ENCODE measurements at places on chromosomes 2 and 18.

DNA sequence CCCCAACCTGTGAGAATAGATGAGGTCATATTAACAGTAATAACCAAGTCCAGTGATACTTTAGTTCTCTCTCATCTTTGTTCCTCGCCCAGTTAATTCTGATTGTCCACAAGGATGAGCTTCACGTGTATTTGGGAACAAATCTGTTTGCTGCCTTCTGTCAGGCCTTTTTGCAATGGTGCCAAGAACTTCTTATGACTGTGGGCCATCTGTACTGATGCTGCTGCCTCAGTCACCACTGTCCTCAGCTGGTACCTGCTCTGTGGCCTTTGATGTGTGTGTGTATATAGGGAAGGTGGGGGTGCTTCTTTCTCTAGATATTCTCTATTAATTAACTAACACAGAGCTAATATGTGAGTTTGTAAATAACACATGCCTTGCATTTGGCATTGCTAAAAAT lies 392.9 kb downstream of the TGIF1 start:
- DNase-seq: no peak

GRCh38 chr18:80191907-80192652 lies 55.2 kb downstream of the PARD6G start:
- no peak for DNase-seq

DNA sequence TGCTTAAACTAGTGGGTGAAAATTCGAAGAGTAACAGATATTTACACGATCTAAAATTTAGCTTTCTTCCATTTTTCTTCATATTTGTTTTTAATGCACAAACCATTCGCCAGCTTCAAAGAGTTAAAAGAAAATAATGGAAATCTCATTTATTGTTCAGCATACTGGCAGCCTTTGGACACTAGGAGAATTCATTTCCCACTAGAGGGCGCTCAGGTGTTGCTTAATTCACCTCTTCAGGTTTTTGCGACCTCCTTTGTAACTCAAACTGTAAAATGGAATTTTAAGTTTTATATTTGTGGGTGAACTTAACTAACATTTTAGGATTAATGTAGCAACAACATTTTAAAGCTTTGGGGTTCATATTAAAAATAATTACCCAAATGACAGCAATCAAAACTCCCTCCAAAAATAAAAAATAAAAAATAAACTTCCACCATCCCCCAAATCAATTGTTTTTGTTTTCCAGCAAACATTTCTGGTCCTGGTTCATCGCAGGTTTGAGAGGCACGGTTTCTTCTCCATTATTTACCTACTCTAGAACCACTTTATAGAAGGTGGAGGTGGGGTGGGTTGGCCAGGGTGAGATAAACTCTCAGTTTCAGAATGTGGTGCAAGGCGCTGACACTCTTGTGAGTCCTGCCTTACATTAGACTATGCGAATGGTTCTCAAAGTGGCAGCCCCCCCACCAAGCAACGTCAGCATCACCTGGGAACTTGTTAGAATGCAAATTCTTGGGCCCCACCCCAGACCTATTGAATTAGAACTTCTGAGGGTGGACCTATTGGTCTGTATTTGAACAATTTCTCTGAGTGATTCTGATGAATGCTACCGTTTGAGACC lies 24.7 kb upstream of the PNPT1 start:
- peak; percentile 19 for DNase-seq

DNA sequence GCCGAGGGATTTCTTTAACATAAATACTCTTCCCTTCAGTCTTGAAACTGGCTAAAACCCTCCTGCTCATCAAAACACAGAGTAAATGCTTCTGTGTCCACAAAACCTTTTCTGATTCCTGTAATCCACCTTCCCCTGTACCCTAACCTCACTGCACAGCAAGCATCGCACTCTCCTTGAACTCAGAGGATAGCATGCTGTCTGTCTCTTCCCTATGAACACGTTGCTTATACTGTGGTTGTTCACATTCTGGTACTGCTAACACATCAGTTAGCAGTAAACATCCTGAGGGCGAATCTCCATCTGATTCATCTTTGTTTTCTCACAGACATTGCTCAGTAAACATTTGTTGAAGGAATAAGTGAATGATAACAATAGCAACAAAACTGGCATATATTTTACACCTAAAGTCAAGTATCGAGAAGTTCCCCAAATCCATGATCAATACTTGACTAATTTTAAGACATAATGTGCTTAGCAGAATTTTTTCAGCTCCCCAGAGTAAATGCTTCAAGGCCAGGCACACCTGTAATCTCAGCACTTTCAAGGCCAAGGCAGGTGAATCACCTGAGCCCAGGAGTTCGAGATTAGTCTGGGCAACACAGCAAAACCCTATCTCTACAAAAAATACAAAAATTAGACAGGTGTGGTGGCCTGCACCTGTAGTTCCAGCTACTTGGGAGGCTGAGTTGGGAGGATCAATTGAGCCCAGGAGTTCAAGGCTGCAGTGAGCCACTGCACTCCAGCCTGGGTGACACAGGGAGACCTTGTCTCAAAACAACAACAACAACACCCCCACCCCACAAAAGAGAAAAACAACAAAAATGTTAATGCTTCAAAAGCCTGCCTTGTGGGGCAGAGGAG lies 45.6 kb upstream of the LPIN2 start:
- peak; percentile 27 for DNase-seq

DNA sequence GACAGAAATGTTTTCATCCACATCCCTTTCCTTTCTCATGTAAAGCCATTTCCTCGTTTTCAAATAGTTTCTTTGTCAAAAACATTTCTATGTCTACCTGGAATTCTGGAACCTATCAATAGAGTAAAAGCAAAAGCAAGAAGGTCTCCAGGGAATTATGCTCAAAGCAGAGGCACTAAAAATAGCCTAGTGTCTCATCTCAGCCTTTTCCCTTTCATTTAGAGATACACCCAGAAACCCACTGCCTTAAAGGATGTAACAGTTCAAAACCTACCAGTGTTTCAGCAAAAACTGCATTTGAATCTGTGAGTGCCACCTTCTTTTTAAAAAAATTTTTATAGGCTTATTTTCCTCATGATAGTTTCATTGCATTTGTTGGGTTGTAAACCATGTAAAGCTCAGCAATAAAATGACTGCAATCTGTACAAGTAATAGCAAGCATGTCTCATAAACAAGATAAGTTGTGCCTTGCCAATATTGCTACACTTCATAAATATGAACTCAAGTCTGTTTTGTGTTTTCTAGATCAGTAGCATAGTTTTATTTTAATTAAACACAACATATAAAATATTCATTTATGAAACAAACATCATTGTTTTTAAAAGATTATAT lies 927.3 kb upstream of the ACVR2A start:
- DNase-seq: no peak

DNA sequence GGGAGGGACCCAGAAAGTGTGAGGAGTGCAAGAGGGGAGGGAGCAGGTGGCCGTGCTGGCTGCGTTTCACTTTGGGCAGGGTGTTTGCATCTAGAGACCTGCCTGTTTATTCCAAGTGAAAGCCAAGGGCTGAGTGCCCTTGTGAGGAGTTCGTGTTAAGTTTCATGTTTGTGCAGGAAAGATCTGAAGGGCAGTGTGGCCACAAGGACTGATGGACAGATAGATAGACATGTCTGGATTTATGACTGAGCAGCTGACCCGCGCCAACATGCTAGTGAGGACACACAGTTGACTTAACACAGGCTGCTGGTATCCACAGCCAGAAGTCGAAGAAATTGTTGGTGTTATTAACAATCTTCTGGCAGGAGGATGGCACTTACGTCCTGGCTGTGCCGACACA lies 387.6 kb upstream of the TNP1 start:
- no peak for DNase-seq

- DNase-seq: no peak
These were observed 158.2 kb upstream of the SALL3 start for GRCh38 chr18:78821396-78821795.

DNA sequence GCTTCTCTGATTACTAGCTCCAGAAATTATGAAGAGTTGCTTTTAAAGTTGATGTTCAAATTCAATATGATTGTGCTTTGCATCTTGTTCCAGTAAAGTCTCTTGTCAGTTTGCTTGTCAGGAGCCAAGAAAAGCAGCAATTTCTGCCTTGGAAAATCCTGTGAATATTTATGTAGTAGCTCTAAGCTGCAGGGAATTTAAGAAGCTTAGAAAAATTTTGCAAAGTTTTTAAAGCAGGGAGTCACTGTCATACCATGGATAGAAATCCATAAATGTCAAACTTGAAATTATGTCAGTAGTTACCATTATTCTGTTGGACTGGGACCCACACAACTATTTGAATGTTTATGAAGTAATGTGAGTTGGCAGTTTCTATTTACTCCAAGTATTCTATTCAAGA lies 169.3 kb downstream of the TMEM200C start:
- no peak for DNase-seq

DNA sequence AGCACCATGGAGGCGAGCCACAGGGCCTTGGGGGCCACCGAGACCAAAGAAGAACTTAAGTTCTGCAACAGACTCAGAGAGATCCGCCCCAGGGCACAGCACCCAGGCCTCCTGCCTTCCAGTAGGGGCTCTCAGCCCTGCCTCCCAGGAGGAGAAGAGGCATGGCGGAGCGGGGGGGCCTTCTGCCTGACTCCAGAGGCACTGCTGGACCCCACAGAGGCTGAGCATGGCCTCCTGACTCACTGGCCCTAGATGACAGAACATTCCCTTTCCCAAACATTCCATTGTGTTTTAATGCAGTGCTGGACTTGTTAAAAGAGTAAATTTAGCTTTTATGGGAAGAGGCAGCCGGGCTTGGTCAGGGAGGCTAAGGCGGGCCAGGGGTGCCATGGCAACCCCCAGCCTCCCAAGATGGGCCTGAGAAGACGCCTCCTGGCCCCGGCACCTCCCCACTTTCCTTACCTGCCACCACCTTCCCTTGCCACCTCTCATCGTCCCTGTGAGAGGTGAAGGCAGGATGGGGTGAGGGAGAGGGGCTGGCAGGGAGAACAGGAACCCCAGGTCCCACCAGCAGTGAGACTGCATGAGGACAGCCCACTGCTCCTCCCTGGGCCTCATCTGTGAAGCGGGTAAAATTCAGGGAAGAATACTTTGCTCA lies 65.4 kb downstream of the SMAD7 start:
- no peak for DNase-seq

DNA sequence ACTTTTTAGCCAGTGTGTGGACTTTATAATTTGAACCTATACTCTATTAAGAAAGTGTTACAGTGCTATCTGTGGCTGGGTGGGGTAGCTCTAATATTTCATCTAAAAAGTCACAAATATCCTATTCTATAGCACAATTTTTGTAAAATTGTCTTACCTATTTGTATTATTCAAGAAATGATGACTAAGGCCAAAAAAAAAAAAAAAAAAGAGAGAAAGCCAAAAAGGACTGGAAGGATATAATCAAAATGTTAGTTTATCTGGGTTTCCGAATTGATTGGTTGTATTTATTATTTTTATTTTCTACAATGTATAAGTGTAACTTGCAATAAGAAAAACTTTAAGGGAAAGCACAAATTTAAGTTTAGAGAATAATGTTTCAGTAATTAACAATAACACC lies 5.5 kb downstream of the ARL6IP6 start:
- DNase-seq: no peak

GRCh38 chr2:3650140-3650920 lies 7.7 kb upstream of the ALLC start:
- DNase-seq: no peak

DNA sequence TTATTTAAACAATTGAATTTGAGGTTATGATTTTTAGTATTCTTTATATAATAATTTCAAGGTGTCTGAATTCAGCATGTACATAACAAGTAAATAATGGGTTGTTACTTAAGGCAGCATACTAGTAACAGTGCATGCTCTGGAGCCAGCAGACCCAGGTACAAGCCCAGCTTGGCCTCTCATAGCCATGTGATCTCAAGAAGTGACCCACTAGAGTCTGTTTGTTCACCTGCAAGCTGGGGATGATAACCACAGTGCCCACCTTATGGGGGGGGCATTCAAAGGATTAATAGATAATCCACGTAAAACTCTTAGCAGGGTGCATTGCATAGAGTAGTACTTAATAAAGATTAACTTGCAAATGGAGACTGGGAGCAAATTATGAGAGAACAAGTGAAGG lies 163.6 kb downstream of the TRABD2A start:
- no peak for DNase-seq

GRCh38 chr2:61411109-61411508 lies 59.8 kb downstream of the USP34 start:
- no peak for DNase-seq

DNA sequence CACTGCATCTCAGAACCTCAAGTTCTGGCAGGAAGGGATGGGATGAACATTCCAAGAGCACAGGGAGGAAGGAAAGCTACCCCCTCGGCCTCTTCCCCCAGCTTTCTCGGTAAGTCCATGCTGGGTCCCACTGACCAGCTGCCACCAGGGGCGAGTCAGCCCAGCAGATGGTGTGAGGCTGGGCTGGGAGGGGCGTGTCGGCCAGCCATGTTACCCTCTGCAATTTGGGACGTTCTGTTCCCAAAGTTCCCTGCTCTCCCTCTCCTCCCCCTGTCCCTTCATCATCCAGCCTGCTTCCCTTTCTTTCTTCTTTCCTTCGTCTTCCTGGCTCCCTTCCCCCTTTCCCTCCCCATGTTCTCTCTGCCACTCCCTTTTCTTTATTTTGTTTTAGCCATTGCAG lies 74.3 kb upstream of the TNP1 start:
- DNase-seq: no peak

DNA sequence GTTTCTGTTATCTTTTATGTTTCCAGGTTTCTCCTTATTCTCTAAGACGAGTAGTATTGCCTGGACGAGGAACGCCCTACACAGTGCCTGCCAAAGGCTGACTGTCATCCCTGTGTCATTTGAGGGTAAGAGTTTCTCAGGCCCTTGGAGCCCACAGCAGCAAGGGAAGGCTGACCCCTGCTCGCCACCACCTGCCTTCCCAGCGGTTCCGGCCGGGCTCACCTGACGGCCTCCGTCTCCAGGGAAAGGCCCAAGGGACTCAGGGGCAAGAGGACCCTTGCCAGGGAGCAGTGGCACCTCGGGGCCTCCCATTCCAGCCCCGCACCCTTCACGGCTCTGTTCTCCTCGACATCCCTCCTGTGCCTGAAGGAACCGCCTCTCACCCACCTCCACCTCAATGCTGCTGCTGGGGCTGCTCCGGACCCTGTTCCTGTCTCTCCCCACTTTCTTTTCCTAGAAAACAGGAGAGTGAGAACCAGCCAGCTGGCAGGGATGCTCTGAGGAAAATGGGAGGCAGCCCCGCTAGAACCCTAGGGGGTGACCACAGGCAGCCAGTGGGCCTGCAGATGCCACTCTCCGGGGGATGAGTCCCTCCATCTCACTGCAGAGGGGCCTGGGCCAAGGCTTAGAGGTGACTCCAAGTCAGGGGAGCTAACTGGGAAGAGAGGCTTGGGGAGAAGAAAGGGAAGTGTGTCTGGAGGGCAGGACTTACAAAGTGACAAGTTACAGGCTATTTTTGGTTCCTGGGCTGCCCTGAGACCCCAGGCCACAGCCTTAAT lies 1.9 kb downstream of the LIMS2 start:
- DNase-seq: no peak

GRCh38 chr2:222193328-222193983 lies 105.3 kb downstream of the PAX3 start:
- DNase-seq: no peak

DNA sequence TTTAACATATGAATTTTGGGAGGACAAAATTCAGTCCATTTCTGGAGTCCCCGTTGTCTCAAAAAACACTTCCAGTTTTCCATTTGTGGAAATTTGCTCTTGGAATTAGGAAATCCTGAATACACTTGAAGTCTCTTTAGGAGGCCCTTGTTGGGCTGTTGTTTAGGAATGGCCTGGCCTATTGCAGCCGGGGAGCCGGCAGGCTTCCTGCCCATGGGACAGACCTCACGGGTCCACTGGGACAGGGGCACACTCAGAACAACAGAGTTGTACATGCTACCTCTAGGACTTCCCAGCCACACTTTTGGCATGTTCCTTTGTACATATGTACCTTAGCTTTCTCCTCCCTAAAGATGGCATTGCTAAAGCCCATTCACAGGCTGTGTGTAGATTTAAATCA lies 57.3 kb downstream of the ACOXL start:
- no peak for DNase-seq

Measured in activated gamma-delta T cell treated with Interleukin-2 at 50 U/mL for 16 hours (primary cell).